ENCODE measurements at places on chromosomes 13 and 19.

DNA sequence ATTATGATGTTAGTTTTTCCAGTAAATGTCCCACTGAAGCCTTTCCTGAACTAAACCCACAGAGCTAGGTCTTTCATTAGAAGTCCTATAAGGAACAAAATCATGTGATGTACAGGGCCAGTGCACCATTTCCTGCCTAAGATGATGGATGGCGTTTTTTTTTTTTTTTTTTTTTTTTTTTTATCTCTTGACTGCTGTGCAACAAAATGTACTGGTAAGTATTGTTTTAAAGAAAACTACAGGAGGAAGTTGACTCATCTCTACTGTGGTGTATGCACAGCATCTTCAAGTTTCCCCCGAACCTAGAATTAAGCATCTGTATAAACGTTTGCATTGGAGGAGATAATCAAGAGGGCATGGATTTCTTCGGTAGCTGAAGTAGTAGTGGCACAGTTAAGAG, 197.5 kb downstream of the NBEA start:
- no peak for DNase-seq

GRCh38 chr13:95503662-95504061, 48.9 kb upstream of the CLDN10 start:
- no peak for DNase-seq

- DNase-seq: no peak
Measured at GRCh38 chr13:84405286-84405685, 523.0 kb upstream of the SLITRK1 start.

GRCh38 chr13:80437231-80437630, 96.3 kb upstream of the SPRY2 start:
- DNase-seq: no peak

- no peak for DNase-seq
Measured at GRCh38 chr13:47216176-47216822, 319.4 kb upstream of the HTR2A start.

GRCh38 chr13:53782488-53782961, 753.9 kb downstream of the OLFM4 start:
- peak; percentile 30 for DNase-seq

DNA sequence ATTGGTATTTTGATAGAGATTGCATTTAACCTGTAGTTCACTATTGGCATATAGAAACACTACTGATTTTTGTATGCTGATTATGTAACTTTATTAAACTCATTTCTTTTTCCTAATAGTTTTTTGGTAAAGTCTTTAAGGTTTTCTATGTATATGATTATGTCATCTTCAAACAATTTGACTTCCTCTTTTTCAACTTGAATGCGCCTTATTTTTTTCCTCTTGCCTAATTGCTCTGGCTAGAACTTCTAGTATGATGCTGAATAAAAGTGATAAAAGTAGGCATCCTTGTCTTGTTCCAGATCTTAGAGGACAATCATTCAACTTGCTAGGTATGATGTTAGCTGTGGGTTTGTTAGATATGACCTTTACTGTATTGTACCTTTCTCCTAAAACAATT, 1034.9 kb downstream of the PCDH9 start:
- no peak for DNase-seq

DNA sequence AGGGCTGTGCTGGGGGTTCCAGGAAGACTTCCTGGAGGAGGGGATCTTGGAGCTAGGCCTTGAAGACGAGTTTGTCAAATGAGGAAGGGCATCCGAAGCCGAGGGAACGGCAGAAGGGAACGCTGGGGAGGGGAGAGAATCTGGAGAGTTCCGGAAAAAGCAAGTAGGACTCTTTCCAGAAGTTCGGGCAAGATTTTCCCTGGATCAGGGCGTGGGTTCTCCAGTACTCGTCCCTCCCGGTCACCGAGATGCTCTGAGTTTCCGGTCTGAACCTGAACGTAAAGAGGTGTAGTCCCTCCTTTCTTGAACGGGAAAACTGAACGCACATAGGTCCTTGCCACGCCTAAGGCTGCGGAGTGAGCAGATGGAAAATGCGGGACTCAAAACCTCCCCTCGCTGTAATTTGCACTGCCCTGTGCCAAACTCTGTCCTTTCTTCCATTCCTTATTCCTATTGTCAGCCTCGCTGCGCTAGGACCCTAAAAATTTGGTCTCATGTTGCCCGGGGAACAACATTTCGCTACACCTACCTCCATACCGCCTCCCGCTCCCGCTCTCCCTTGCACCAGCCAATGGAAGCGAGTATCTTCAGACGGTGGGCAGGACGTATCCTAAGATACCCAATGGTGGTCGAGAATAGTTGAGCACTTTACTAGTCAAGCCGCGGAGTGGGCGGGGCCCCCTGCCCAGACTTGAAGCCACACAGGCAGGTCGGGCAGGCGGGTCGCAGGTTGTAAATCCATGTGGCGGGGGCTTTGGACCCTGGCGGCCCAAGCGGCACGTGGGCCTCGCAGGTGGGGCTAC, at the start of gene GTPBP3:
TSS of gene GTPBP3 (plus strand) at position 682 of the 803 bp plus-strand sequence. CDS start at position 741, 59 bp downstream.
- DNase-seq: peak; percentile 95

DNA sequence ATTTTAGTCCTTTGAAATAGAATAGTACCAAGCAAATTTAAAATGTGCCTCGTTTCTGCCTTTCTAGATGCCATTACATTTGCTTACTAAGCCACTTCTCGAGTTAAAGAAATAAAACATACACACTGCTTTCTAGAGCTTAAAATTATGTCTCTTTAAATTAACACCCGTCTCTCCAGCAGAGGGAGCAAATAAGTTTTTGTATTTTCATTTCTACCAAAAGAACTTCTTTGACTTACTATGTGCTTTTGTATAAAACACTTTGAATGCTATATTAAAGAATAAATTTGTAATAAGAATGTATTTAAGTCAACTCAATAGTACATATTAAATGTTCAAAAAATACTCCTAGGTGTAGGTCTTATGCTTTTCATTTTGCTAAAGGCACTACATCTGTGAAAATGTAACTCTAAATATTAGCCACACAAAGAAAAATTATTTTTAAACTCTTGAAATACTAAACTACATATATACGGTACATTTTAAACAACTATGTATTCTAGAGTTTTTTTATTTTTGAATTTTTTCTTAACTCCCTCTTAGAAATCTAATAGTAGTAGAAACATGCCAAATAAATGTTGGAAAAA, 269.3 kb upstream of the MIR17HG start:
- peak; percentile 27 for DNase-seq

DNA sequence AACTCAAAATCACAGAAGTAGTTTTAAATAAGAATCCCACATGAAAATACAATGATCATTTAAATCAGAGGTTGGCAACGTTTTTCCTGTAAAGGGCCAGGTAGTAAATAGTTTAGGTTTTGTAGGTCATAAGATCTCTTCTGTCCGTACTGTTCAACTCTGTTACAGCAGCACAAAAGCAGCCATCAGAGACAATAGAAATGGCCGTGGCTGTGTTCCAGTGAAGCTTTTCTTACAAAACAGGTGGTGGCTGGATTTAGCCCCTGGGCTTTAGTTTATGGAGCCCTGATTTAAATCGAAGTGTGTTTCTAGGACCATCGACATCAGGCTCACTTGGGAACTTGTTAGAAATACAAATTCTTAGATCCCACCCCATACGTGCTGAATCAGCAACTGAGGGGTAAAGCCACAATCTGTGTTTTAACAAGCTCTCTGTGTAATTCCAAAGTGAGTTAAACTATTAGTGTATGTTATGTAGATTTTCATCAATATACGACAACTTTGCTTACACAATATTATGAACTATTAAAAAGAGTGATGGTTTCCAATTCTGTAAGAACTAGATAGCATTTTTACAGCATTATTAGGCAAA, 54.8 kb upstream of the MIR17HG start:
- DNase-seq: peak; percentile 1

- no peak for DNase-seq
Measured at GRCh38 chr19:16671652-16672274, 10.8 kb downstream of the TMEM38A start.

DNA sequence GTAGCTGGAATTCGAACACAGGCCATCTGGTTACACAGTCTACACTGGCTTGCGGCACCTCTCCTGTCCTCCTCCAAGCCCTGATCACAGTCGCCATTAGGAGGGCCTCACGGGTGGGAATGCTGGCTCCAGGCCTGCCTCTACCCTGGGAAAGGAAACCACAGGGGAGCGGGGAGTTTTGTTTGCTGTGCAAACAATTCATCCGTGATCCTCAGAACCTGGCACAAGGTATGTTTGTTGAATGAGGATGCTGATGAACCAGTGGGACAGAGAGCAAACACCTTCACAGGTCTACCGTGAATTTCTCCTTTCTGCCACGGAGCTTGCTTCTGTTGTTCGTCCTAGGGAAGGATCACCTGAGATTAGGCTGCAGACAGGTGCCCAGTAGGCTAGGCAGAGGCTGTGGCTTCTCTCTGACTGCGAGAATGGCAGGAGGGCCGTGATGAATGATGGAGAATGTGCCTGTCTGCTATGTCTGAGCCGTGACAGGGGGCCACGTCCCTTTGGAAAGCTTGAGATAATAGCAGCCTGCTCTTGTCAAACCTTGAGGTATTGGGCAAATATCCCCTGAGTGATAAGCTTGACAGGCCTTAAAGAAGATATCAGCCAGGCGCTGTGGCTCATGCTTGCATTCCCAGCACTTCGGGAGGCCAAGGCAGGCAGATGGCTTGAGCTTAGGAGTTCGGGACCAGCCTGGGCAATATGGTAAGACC, 36.7 kb downstream of the PIN1 start:
- DNase-seq: no peak

DNA sequence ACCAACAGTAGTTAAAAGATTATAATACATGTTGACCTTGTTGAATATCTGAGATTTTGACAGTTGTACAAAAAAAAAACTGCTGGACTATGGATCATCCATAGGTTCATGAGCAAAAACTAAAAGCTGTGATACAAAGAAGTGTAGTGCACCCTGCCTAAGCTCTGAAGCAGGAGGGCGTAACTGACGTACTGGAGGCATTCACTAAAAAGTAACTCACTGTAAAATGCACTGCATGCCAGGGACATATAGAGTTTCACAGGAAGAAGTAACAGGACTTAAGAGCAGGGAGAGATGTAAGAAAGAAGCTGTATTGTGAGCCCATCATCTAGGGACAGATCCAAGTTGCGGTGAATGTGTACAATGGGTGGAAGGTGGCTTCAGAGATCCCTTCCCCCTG, 177.9 kb downstream of the IRS2 start:
- no peak for DNase-seq

- DNase-seq: no peak
Measured at GRCh38 chr19:29535984-29536508, 10.3 kb downstream of the VSTM2B start.

Data from SK-N-SH (cell line).